Activated CD4-positive, alpha-beta T cell treated with anti-CD3 and anti-CD28 coated beads, Interleukin-2, amount 50 U/mL, for 48 hours (primary cell): ENCODE measurements at places on chromosomes 4 and X.

DNA sequence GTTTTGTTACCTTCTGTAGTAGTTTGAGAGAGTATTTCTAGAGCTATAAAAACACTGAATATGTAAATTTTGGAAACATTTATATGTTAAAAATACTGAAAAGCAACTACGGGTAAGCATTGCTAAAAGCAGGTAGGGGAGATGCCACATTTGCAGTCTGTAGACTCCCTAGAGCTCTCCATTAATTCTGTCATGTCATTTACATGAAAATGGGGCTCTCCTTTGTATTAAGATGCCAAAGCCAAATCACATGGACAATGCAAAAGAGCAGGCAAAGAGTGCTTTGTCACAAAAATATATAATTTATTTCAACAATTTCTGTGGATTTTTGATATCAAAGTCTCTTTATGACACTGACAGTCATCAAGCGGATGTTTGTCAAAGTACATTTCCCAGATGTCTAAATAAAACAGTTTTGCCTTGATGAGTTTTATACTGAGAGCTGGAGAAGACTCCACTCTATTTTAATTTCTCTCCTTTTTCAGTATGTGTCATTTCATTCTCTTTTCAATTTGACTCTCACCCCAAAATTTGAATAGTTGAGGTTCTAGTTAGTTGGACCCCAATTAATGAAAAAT lies 51.8 kb downstream of the LDB2 start:
- no peak for DNase-seq

DNA sequence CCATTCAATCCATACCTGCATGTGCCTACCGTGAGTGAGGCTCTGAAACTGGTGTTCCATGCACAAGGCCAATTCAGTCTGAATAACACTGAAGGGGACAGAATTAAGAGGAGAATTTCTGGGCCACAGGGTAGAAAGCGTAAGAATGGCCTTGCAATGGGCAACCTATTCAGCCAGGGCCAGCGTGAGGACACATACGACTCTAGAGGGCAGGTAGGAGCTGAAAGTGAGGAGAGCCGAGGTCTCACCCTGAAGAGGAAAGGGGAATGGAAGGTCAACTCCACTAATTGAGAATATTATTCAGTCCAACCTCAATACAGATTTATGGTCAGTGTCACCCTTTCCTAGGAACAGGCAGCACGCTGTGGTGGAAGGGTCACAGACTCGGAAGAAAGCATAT lies 202.2 kb downstream of the TRIML1 start:
- DNase-seq = no peak

- no peak for DNase-seq
Observed at GRCh38 chrX:7372825-7373525, 225.0 kb upstream of the PUDP start.

- no peak for DNase-seq
Observed at GRCh38 chr4:1241466-1241935, 7.4 kb downstream of the CTBP1 start.

DNA sequence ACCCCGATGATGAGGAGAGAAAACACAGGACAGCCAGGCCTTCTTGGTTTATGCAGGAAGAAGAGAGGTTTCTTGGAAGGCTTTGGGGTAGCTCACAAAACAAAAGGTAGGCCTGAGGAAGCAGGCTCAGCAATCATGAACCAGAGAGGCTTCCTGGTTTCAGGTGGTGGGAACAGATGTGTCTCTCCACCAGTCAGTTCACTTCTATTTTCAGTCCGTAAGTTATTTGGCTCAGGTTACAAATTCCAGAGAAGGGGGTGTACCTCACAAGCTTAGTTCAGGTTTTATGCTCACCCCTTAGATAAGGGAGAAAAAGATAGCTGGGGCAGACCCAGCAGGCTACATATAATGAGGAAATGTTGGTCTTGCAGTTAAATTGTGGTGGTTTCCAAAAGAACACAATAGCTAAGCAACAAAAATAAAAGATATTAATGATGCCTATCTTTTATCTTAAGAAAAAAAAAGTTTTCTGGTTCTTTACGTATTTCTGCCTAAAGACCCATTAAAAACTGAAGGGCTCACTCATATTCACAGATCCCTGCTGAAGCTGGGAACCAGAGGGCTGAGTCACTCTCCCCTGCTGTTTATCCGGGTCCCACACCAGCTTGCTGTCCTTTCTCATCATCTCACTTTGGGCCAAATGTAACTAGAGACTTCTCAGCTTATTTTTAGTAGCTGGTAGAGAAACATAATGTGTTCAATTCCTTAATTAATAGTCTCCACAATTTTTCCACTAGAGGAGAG lies 177.0 kb downstream of the CAMK2D start:
- no peak for DNase-seq

- no peak for DNase-seq
Observed at GRCh38 chr4:5658974-5659373, 49.4 kb downstream of the EVC2 start.

GRCh38 chr4:74114234-74114633 lies 15.2 kb upstream of the CXCL2 start:
- no peak for DNase-seq
